ENCODE measurements at places on chromosomes 6 and 20.

DNA sequence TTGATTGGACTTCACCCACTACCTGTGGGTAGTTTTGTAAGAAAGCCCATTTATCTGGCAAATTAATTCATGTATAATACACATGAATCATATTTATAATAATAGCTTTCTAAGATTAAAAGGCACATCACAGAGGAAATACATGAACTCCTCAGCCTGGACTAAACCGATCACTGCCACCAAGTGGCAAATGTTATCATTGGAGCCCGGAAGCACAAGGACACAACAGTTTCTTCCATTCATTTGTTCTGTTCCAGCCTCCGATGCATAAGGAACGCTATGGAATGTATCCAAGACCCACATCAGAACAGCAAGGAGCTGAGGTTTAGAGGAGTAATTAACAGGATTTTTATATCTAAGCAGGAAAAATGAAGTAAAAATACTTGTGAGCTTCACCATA lies 13.9 kb upstream of the IPCEF1 start:
- DNase-seq, result no peak

- no peak for DNase-seq
These were observed 145.0 kb downstream of the HTR1B start for GRCh38 chr6:77318256-77318655.

GRCh38 chr6:168789699-168790098 lies 348.7 kb downstream of the SMOC2 start:
- no peak for DNase-seq

- no peak for DNase-seq
These were observed 60.4 kb downstream of the FOXO3 start for GRCh38 chr6:108621117-108621516.

DNA sequence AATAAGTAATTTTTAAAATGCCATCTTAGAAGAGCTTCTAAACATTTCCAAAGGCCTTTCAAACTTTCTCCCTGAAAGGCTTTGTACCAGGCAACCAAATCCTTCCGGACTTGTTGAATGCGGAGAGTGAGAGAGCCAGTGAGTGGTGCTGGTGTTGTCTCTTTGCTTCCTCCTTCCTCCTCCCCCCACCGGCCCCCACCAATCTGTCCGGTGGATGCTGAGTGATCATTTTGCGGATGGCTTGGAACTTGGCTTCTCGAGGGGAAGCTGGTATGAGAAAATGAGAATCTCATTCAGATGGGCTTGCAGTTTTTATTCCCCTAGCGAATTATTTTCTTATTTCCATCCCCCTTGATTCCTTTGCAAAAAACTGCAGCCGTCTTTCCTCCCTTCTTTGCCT lies 97.3 kb downstream of the ANKRD60 start:
- DNase-seq, result peak; percentile 24

DNA sequence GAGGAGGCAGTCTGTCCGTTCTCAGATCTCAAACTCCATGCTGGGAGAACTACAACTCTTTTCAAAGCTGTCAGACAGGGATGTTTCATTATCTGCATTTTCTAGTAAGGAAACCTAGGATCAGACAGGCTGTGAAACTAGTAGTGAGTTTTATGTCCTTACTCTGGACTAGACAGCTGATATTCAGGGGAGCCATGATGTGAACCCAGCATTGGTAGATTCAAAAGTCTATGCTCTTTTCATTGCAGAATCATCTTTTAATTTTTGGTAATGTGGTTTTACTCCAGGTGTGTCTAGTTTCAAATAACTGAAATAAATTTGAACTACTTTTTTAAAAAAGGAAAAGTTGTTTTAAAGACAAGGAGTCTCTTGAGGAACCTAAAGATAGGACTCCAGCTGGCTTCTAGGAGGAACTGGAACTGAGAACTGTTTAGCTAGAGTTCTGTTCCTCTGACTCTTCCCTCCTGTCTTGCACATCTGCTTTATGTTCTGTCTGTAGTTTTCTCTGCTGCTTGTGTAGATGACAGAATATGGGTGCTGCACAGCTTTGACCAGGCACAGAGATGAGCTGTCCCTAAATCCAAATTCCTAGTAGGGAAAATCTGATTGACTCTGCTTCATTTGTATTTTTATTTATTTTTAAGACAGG lies 27.8 kb upstream of the RNF144B start:
- DNase-seq, result no peak

DNA sequence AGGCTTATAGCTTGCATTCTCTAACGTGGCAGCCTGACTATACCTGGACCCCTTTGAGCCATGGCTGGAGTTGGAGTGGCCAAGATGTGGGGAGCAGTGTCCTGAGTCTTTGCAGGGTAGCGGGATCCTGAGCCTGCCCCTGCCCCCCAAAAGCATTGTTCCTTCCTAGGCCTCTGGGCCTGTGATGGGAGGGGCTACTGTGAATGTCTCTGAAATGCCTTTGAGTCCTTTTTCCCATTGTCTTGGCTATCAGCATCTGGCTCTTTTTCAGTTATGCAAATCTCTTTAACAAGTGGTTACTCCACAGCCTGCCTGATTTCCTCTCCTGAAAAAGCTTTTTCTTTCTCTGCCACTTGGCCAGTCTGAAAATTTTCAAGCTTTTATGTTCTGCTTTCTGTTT lies 17.0 kb upstream of the PRL start:
- no peak for DNase-seq

DNA sequence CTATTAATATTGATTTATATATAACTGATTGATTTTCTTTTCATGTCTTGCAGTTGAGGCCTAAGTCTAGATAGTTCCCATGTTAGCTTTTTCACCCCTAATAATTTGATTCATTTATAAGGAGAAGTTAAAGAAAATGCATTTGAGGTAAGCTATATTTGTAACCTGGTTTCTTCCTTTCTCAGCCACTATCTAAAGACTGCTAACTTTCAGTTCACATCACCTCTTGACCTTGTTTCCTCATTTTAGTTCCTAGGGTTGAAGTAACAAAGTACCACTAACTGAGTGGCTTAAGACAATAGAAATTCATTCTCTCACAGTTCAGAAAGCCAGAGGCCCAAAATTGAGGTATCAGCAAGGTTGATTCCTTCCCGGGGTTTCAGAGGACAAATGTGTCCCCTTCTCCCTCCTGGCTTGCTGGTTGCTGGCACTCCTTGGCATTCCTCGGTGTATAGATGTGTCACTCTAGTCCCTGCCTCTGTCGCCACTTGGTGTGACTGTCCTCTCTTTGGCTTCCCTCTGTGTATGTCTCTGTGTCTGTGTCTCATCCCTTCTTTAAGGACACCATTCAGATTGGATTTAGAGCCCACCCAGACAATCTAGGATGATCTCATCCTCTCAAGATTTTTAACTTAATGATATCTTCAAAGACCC lies 55.9 kb upstream of the C20orf144 start:
- DNase-seq, result no peak

- DNase-seq, result no peak
These were observed 72.2 kb downstream of the SGK1 start for GRCh38 chr6:134245706-134246105.

- DNase-seq, result peak; percentile 39
These were observed 129.1 kb downstream of the PACRG start for GRCh38 chr6:162856885-162857284.

- no peak for DNase-seq
These were observed 241.2 kb upstream of the TAB2 start for GRCh38 chr6:149076355-149076734.

All from NCI-H1930 (cell line).